ENCODE measurements at places on chromosomes 7 and 10.

- DNase-seq, result no peak
Observed at GRCh38 chr7:142887282-142888015, 1.9 kb upstream of the TRPV6 start.

DNA sequence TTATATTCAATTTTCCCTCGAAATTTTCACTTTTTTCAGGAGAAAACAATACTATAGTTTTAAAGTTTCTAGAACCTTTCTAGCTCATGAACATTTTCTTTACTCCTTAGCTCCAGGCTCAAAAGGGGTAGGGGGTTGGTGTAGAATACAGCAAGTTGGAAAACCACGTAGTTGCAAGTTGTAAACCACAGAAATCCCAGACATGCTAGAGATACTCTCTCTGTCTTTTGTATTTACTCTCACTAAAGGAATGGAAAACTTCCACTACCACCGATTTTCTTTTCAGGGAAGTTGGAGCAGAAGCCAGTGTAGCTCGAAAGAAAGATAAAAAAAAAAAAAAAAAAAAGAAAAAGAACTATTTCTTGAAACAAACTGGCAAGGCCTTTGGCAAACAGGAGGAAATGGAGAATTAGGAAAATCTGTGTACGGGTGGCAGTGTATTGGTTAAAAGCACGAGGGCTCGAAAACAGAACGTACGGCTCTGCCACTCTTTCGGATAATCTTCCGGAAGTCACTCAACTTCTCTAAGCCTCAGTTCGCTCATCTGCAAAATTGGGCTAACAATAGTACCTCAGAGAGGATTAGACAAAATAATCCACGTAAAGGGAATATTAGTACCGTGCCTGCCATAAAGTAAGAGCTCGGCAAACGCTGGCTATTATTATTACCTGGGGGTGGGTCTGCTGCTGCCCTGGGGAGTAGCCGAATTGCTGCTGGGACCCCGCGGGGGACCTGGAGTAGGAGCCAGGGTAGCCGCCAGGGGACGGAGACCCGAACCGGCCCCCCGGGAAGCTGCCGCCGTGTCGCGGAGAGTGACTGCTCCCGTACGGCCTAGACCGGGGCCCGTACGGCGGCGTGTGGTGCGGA, 628 bp downstream of the MPLKIP start:
- no peak for DNase-seq

- DNase-seq, result no peak
Observed at GRCh38 chr7:76283254-76284159, 19.0 kb upstream of the HSPB1 start.

DNA sequence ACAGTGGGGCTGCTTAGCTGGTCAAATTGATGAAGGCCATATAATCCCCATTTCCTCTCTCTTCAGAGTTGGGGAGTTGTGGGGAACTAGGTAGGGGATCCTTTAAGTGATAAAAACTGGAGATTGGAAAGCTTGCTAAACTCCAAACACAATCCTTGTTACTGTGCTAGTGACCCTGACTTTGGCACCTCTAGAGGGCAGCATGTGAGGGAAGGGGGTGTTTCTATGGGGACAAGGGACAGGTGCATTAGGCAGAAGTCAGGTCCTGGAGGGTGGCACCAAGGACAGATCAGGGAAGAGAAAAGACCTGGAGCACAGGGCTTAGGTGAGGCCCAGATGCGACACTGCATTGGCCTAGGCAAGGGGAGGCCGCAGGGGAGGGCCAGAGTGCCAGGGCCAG, 66.9 kb downstream of the CDHR3 start:
- DNase-seq, result no peak

DNA sequence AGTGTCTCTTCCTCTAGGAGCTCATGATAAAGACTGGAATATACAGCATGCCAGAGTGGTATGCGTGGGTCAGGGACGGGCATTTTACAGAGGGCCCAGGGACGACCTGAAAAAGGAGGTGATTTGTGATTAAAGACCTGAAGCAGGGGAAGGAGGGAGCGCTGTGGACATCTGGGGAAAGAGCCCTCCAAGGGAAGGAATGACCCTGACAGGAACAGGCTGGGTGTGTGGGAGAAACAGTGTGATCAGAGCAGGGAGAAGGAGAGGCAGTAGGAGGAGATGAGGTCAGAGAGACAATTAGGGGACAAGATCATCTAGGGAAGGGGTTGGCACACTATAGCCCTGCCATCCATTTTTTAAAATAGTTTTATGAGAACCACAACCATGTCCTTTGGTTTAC, 3.4 kb upstream of the RASSF4 start:
- DNase-seq, result no peak

DNA sequence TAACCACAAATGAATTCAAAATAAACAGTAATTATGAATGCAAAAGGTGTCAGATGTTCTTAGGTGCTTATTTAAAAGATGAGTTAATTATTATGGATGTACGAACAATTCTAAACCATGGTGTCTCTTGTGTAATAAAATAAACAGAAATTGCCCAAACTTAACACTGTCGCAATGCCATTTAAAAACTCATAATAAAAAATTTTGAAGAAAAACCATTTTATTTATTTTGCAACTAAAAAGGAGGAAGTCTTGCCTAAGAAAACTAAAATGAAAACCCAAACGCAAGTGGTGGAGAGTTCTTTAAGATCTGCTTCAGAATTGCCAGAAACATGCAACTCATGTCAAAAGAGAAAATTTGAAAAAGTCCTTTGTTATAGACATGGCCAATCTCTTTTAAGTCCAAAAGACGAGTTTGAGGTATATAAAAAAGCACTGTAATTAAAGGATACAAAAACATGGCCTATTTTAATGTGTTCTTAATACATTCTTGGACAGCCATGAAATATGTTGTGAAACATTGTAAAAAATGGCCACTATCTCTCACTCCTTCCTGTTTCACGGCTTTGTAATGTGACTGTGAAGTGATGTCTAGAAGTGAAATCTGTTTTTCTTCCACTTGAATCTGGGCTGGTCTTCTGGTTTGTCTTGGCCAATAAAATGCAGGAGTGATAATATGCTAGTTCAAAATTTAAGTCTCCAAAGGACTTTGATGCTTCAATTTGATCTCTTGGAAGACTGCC, 322.9 kb downstream of the PRPF18 start:
- DNase-seq, result no peak

GRCh38 chr7:37191797-37192196, 256.9 kb downstream of the ELMO1 start:
- no peak for DNase-seq

DNA sequence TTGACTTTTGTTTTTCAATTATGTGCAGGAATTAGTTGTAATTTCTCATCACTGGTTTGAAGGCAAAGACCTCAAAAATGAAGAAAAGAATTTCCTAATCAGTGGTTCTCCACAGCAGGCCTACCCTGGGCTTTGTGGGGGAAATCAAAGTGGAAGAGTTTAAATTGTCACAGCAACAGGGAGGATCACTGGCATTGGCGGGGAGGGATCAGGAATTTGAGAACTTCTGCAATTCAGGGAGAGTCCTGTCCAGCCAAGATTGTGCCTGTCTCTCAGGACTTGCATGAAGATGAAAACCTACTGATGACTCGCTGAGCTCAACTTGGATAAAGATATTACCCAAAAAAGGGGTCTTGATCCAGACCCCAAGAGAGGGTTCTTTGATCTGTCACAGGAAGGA, 70.1 kb downstream of the HACD1 start:
- no peak for DNase-seq

- DNase-seq, result no peak
Observed at GRCh38 chr10:131021969-131022368, 289.6 kb downstream of the TCERG1L start.

- DNase-seq, result no peak
Observed at GRCh38 chr10:113491967-113492565, 60.8 kb upstream of the HABP2 start.

DNA sequence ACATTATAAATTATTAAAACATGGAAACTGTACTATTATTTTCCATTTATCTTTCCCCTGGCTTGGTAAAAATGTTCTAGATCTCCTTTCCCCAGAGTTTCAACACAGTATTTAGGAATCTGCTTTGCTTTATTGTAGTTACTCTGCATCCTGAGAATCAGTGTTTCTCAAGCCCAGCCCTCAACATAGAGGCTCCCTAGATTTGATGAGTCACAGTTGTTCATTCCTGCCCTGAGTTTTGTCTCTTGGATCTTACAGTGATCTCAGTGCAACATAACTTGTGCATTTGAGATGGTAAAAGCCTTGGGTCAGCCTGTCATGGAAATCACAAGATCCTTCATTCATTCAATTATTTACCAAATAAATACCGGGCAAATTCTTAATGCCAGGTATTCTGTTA, 63.0 kb downstream of the VAX1 start:
- DNase-seq, result no peak

DNA sequence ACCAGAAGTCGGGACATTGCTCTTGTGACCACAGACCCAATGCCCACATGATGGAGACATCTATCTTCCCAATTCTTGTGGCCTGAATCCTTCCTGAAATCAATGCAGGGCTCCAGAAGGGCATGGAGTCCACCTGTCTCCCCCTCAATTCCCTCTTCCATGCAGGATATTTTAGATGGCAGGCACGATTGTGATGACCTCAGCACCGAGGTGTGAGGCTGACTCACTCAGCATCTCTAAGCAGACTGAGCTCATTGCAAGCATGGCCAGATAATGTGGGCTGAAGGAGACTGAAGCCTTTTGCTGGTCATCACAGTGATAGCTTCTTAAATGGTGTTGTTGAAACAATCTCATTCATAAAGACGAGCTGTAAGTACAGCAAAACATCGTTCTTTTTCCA, 374.9 kb upstream of the PODXL start:
- no peak for DNase-seq

GRCh38 chr7:158329686-158330085, 257.9 kb downstream of the PTPRN2 start:
- DNase-seq, result no peak

- DNase-seq, result no peak
Observed at GRCh38 chr7:116271963-116272886, 61.9 kb downstream of the TES start.

DNA sequence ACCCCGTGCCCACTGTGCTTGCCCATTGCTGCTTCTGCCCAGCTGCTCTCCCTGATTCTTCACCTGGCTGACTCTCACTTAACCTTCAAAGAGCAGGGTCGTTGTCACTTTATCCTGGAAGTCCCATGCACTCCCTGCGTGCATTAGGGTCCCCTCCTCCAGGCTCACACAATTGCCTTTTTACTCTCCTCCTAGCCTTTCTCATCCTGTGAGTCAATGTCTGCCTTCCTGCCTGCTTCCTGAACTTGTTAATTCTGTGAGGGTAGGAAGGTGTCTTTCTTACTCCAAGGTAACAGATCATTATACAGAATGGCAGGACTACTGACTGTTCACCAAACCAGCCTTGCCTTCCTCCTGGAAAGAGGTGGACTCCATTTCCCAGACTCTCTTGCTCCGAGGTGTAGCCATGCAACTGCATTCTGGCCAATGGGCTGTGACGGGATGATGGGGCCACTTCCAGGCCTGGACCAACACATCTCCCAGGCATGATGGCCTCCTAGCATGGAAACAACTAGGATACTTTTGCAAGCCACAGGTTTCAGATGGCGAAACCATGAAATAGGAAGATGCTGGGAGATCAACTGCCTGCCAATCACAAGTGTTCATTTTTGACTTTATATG, 54.7 kb downstream of the ARHGAP22 start:
- DNase-seq, result no peak
